Right renal cortex interstitium (tissue), 3 donors: ENCODE measurements at places on chromosomes 6 and 20.

- no peak for DNase-seq
Measured at GRCh38 chr20:33125983-33126382, 42.0 kb upstream of the BPIFA2 start.

GRCh38 chr6:107398001-107398400 lies 61.4 kb downstream of the PDSS2 start:
- no peak for DNase-seq

- no peak for DNase-seq
Measured at GRCh38 chr6:170124836-170125235, 166.0 kb downstream of the DLL1 start.

GRCh38 chr6:28393912-28394662 lies 5.5 kb downstream of the ZSCAN12 start:
- DNase-seq: no peak

- DNase-seq: no peak
Measured at GRCh38 chr20:6630514-6630913, 137.0 kb upstream of the BMP2 start.

GRCh38 chr6:127998985-127999384 lies 98.1 kb upstream of the THEMIS start:
- DNase-seq: no peak

DNA sequence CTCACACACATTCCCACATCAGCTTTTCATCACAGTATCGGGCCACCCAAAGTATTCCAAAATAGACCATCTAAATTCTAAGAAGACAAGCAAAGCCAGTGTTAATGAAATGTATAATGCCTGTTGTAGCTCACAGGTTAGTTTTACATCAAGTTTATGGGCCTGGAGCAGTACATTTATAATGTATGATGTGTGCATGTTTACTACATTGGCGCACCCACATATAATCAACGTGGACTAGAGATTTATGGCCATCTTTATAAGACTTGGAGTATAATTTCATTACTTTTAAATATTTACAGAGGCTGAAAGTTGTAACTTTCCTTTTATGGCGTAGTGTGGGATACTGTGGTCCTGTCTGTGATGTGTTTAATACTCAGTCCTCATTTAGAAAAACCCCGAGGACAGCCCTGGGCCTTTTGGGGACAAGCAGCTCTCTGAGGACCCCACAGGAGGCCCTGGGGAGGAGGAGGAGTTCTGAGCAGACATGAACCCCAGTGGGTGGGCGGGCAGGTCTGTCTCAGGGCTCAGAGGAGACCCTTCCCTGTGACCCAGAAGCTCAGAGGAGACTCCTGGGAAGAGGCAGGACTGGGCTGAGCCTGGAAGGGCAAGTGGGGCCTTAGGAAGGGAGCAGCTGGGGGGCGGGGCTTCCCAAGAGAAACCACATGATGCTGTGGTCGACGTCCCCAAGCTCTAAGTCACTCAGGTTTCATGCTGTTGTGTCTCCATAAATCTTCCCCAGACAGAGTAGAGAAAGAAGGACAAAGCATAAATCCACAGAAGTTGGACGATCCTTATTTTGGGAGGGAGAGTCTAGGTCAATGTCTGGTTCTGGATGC lies 232.1 kb downstream of the PREX1 start:
- DNase-seq: no peak

GRCh38 chr6:136534268-136534667 lies 16.0 kb downstream of the MAP7 start:
- no peak for DNase-seq

- no peak for DNase-seq
Measured at GRCh38 chr20:53364646-53365045, 229.0 kb downstream of the ZNF217 start.

- no peak for DNase-seq
Measured at GRCh38 chr6:31769684-31770371, 7.3 kb downstream of the VWA7 start.

DNA sequence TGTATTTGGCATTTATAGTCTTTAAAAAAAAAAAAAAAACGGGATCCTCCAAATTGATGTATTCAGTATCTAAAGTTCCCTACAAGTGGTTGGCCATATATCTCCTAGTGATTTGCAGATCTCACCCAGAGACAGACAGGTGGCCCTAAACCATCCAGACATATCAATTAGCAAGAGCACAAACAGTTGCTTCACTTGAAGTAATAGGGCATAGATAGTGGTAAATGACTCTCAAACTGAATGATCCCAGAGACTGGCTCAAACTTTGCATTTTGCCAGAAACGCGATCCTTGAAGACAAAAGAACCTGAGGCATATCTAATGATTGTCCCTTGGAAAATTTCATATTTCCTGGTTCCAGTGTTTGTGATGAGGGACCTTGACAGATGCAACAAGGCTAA lies 54.6 kb downstream of the HMGCLL1 start:
- no peak for DNase-seq

- no peak for DNase-seq
Measured at GRCh38 chr20:32115211-32115767, 5.8 kb downstream of the TM9SF4 start.

DNA sequence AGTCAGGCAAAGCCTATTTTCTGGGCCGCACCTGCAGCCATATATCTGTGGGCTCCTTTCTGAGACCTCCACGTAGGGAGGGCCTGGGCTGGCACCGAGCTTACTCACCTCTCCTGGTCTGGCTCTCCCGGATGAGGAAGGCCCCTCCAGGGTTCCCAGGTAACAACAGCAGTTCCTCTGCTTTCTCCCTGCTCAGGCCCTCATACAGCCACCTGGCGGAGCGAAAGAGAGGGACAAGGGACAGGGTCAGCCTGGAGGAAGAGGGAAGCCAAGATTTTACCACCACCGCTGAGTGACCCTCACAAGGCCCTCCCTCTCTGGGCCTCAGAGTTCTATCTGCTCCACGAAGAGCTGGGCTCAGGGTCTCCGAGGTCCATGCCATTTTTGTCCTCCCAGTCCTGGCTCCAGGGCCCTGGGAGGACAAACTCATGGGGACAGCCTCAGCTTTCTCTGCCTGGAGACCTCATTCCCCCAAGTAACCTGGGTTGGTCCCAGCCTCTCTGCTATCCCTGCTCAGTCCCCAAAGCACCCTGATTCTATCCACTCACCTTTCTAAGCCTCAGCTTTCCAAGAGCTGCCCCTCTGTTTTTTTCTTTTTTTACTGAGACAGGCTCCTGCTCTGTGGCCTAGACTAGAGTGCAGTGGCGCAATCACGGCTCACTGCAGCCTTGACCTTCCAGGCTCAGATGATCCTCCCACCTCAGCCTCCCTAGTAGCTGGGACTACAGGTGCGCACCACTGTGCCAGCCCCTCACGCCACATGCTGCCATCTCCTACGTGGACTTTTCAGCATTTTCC lies 13.3 kb downstream of the SLA2 start:
- DNase-seq: no peak

DNA sequence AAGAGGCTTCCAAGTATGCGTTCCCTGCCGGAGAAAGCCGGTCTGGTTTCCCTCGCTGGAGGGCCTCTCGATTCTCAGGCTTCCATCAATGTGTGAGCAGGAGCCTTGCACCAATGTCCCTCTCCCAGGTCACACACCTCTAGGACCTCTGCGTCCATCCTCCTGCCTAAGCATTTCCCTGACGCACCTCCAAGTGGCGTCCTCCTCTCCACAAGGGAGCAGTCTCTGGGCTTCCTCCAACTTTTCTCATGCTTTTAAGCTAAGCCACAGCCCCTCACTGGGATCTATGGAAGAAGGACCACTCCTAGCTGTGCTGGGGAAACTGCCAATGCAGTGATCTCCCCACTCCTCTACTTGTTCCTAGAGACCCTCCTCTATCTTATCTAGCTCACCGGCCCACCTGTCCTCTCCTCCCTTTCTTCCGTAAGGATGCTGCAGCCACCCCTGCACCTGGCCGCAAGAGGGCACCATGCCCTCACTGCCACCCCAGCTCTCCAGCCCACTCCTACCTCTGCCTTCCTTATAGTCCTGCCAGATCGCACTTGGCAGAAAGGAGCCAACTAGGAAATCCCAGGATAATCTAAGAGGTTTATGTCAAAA lies 258.7 kb downstream of the LRFN2 start:
- no peak for DNase-seq

DNA sequence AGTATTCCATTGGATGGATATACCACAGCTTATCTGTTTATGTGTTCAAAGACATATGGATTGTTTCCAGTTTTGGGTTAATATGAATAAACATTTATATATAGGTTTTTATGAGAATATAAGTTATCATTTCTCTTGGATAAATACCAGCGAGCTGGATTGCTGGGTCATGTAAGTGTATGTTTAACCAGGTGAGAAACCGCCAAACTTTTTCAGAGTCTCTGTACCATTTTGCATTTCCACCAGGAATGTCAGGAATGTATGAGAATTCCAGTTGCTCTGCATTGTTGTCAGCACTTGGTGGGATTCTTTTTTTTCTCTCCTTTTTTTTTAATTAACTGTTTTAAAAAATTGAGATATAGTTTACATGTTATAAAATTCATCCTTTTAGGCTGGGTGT lies 52.1 kb downstream of the PHF20 start:
- DNase-seq: no peak

- no peak for DNase-seq
Measured at GRCh38 chr20:25058051-25058846, at the start of gene ACSS1. ACSS1 (minus strand) TSS chr20:25058139; CDS start chr20:25058102, 37 bp downstream.

DNA sequence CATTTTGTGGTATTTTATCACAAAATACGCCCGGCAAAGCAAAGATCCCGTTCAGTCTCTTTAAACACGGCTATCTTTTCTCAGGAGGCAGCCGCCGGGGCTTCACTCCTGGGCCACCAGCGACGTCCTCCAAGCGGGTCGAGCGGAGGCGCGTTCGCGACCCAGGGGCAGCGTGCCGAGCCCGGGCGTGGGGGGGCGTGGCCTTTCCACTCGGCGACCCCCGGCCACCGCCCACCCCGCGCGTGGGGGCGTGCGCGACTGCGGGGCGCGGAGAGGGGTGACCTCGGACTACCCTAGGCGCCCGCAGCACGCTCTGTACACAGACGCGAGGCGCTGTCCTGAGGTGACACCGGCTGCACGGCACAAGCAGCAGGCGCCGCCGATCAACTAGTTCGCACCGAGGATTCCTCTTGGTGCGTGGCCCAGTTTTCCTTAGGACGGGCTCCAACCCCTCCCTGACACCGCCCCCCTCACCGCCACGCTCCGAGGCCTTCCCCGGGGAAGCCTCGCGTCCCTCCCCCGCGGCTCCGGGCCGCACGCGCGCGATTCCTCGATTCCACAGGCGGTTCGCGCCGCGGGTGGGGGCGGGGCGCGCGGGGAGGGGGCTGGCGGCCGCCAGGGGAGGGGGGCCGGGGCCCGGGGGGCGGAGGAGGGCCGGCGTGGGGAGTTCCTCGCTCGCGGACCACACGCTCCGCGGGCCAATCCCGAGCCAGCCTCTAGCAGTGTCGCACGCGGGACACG lies 1.1 kb upstream of the JARID2 start:
- no peak for DNase-seq

- no peak for DNase-seq
Measured at GRCh38 chr6:3380344-3381232, 76.3 kb downstream of the SLC22A23 start.

GRCh38 chr20:52494244-52494643 lies 302.7 kb upstream of the ZFP64 start:
- no peak for DNase-seq

- no peak for DNase-seq
Measured at GRCh38 chr6:140663094-140663493, 1288.6 kb upstream of the CITED2 start.

GRCh38 chr6:68876792-68877493 lies 241.9 kb downstream of the ADGRB3 start:
- DNase-seq: peak; percentile 1

GRCh38 chr6:47076422-47077344 lies 34.6 kb upstream of the ADGRF1 start:
- no peak for DNase-seq

- DNase-seq: no peak
Measured at GRCh38 chr6:129340983-129341382, 369.0 kb downstream of the ARHGAP18 start.

DNA sequence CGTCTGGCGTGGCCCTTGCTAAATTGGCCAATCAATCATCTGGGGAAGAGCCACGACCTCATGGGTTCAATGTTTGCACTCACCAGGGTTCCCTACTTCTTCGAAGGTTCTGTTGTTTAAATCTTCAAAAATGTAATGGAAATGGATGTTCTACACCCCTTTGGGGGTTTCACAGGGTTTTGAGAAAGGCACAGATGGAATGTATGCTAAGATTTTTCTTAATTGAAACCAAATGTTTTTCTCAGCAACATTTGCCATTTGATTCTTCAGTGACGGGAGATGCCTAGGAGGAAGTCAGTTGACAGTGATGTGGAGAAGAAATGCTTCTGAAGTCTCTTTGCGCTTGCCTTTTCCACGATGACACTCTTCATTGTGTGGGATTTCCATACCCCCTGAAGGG lies 312.3 kb downstream of the ESR1 start:
- no peak for DNase-seq

GRCh38 chr20:41738604-41739206 lies 120.5 kb upstream of the CHD6 start:
- DNase-seq: peak; percentile 29

GRCh38 chr6:79377888-79378348 lies 143.4 kb upstream of the HMGN3 start:
- peak; percentile 31 for DNase-seq

DNA sequence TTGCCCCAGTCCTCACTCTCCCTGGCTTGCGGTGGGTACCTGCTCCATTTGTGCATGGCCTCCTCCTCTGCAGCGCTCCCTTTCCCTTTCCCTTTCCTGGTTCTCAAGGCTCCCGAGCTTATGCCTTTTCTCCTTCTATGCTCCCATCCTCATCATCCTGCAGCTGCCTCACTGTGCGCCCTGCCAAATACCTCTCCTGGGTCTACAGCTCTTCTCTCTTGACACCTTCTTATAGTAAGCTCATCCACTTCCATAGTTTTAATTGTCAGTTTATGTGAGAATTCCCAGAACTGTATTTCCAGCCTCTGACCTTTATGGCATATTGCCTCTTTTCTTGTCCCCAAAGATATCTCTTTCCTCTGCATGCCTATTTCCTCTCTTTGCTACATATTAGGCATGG lies 5.9 kb downstream of the ADGRF5 start:
- DNase-seq: no peak

DNA sequence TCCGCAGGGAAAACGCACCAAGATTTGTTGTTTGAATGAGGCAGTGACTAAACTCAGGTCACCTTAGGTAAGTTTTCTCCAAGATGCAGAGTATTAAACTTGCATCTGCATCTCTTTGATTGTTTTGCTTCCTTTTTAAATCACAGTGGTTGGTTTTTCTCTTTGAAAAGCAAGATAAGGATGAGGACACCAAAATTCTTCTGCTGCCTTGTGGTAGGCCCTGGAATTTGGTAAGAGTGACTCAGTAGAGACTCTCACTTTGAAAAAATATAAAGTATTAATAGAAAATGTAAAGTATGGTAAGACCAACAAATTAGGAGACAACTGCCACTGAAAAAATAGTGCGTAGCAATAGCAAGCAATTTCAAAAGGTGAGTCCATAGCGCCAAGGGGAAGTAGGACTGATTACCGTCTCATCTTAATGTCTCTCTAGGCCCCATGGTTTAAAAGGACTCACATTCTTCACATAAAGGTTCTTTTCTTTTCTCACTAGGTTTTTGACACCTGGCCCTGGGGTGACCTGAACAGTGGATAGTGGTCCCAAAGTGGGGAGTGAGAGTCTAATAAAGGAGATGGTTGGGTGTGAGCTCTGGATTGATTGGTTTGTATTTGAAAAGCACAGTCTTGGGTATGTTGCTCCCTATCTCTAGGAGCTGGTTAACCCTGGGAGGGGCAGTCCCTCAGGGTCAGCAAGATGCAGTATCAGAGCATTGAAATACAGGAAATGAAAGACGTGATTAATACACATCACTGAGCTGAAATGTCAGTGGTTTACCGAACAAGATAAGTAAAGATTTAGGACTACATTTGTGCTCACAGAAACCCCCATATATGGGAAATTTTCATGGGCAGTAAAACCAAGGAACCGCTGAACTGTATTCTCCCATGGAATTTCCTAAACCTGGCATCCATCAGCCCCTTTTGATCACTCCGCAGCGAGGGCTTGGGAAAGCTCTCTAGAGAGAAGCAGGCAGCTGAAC lies 221.2 kb downstream of the SLC24A3 start:
- no peak for DNase-seq
